ENCODE measurements at places on chromosomes 12 and 14.

- no peak for DNase-seq
These were observed 12.1 kb upstream of the KRT83 start for GRCh38 chr12:52333321-52333720.

DNA sequence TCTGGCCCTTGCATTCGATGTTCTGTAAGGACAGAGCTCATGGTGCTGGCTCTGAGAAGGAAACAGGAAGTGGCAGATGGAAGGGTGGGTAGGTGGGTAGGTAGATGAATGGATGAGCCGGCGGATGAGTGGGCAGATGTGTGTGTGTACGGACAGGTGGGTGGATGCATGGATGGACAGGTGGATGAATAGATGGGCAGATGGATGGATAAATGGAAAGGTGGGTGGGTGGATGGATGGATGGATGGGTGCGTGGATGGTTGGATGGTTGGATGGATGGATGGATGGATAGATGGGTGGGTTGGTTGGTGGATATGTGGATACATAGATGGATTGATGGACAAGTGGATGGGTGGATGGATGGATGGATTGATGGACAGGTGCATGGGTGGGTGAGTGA is 27.6 kb upstream of the PPP1R13B start:
- no peak for DNase-seq

- DNase-seq = no peak
These were observed 202.8 kb downstream of the BCAT1 start for GRCh38 chr12:24746006-24746671.

- no peak for DNase-seq
These were observed 18.7 kb downstream of the NPC2 start for GRCh38 chr14:74474376-74474775.

GRCh38 chr12:120110550-120111501 is 5.7 kb downstream of the RAB35 start:
- no peak for DNase-seq

GRCh38 chr12:120767071-120768024 is 41.7 kb downstream of the ACADS start:
- DNase-seq = no peak

GRCh38 chr12:100359822-100360221 is 2.9 kb downstream of the SLC17A8 start:
- peak; percentile 37 for DNase-seq

DNA sequence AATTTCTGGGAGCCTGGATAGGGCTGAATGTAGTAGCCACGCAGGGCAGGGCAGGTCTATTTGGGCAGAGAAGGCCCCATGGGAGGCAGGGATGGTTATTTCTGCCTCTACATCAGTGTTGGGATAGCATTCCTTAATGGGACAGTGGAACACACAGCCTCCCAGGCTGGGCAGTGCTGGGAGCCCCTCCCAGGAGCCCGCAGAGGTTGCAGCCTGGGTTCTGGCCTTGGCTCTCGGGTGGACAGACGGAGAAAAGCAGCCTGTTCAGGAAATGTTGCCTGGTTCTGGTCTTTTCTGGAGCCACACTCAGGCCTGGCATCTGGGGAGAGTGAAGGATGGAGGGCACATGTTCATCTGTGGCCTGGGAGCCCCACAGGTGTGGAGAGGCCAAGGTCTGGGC is 479 bp upstream of the NOS1 start:
- no peak for DNase-seq

DNA sequence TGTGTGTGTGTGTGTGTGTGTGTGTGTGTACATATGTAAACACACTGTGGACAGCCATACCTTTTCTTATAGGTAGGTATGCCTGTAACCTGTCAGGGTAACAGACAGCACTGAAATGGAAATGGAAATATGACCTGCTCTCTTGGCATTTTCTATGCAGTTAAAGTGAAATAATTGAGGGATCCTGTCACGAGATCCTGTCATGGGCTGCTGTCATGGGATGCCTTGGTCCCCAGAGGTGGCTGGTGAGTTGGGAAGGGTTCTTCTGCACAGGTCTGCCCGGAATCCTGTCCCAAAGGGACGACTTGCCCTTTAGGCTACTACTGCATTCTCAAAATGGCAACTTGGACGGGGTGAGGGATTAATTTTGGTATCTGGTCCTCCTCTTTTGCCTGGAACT is 47.3 kb downstream of the ELK3 start:
- DNase-seq = no peak

DNA sequence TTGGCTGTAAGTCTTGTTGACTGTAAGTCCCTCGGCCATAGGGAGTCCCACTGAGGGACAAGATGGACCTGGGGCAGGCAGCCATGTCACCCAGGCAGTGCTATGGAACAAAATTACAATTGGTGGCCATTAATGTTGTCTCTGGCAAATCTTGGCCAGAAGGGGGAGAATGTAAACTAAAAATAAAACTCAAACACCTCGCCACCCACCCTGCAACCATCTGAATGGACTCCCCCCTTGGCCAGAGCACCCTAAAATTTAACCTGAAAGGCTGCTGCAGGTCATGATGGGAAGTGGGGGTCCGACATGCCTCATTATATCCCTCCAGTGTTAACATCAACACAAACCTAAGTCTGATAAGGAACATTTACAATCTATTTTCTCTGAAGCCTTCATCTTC is 8.2 kb downstream of the SLC22A17 start:
- DNase-seq = no peak

DNA sequence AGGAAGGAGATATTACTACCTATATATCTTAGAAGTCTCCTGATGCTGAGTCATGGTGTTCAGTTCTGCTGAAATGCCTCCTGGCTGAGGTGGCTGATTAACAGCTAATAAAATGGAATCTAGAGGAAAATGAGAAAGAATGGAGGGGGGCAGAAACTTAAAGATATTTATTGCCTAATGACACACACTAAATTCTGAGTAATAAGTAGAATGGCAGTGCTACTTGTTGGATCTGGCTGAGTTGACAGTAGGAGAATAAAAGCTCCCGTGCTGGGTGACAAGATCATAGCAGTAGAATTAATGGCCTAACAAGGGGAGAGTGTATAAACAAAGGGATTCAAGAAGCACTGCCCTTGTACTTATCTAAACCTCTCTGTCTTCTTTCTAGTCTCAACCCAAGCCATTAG is 137.5 kb downstream of the CNTN1 start:
- peak; percentile 22 for DNase-seq

DNA sequence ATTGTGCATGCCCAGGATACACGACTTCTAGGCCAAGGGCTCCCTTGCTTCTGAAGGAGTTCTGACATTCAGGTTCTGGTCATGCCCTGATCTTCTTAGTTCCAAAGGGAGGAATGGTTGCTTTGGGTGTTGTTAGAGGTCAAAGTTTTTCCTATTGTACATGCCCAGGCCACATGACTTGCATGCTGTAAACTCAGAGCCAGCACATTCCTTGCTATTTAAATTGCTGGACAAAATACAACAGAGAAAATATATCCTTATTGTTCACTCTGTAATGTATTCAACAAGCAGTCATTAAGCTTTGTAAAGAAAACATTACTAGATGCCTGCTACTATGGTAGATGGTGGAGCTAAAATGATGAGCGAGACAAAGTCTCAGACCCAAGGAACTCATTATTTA is 71.2 kb upstream of the COCH start:
- DNase-seq = no peak

- no peak for DNase-seq
These were observed 1.6 kb upstream of the DGKA start for GRCh38 chr12:55929306-55929791.

DNA sequence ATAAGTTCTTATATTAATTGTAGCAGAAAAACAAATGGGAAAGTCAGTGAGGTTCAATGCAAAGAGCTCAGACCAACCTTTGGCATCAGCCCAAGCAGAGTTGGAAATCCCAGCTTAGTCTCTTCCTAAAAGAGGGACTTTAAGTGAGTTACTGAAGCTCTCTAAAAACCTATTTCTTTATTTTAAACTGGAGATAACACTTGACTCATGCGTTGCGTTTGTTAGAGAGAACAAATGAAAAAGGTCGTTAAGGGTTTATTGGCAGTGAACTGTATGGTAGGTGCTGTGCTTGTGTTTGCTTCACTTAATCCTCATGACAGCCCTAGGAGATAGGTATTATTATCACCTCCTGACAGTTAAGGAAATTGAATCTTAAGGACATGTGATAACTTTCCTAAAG is 396.5 kb downstream of the RAD51B start:
- no peak for DNase-seq

DNA sequence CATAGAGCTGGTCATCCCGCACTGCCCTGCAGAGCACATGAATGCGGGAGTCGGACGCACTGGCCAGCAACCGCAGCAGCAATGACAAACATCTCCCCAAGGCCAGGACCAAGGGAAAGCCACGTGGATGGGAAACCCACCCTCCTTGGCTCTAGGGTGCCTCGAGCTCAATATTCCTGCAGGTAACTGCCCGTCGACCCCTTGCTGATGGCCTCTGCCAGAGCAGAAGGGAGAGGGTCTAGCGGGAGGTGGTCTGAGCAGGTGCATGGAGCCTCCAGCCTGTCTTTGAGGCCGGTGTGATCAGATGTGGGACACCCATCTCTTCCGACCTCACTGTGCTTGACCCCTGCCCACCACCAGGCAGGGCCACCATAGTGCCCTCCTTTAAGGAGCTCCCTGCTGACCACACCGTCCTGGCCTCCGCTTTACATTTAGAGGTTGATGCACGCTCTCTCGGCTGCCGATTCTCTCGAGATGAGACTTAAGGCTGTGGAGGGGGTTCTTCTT is 89.7 kb downstream of the PIWIL1 start:
- DNase-seq = no peak

DNA sequence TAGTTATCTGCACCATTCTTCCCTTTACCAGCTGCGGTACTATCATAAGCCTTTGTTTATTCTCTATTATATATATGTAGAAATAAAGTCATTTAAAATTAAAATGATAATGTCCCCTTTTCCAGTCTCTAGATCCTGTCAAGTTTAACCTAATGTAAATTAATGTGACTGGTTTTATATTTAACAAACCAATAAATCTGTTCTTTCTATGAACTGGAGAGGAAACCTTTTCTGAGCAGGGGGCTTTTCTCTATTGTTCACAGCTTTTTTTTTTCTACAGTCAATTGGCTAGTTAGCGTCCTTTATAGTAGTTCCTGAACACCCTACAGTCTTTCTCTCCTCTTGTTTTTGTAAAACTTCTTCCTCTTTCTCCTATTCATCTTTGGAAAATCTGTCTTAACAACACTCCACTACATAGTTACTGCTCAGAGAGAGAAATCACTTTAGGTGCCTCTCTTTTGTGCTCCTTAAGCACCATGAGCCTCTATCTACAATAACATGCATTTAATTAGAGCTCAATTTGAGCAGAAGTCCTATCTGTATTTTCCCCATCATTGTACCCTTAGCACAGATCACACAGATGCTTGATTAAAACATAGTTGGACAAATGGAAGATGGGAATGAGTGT is 332.6 kb upstream of the SYT1 start:
- DNase-seq = no peak

GRCh38 chr12:122862872-122863701 is 27.8 kb downstream of the HIP1R start:
- DNase-seq = no peak

- peak; percentile 62 for DNase-seq
These were observed 15.8 kb upstream of the ANKRD9 start for GRCh38 chr14:102525219-102525928.

- DNase-seq = no peak
These were observed 120.2 kb downstream of the GXYLT1 start for GRCh38 chr12:42024495-42024830.

DNA sequence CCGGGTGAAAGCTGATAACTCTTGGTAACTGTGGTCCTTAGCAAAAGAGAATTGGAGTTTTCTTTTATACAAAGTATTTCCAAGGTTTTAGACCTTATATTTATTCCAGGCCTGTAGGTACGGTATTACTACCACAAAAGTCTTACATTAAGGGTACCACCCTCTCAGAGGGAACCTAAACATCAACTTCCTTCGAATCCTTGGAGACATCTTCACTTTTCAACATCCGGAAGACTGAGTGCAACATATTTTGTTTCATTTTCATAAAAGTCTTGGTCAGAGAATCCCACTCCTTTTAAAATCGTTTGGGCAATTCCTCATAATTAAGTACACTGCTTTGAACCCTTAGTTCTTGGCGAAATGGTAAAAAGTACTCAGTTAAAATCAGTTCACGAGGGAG is 1.2 kb downstream of the CNOT2 start:
- DNase-seq = peak; percentile 27

DNA sequence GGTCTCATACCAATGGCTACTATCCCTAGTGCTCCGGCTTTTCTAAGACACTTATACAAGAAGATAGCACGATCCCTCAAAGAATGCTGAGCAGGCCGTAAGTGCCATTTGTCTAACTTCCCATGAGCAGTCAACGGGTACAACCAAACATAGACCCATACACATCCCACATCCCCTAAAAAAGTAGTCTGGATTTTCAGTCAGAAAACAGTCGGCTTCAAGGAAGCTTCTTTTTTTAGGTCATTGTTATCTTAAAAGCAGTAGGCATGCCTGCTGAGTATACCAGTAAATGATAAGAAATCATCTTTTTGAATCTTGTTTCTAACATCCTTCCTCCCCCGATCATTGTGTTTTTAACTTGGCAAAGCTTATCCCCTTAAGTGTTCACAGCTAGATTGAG is 19.8 kb downstream of the OSBPL8 start:
- DNase-seq = no peak

- no peak for DNase-seq
These were observed 60.3 kb upstream of the VPS33A start for GRCh38 chr12:122326586-122326985.

DNA sequence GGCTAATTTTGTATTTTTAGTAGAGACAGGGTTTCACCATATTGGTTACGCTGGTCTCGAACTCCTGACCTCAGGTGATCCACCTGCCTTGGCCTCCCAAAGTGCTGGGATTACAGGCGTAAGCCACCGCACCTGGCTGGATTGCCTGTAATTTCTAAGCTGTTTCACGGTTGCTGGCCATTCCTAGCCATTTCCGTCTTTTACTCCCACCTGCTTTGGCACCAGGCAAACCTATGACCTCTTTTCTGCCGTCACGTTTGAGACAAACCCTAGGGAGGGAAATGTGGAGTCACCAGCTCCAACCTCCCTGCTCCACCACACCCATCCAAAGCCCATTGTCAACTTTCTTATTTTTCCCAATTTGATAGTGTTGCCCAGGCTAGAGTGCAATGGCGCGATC is 1.2 kb downstream of the GPR132 start:
- no peak for DNase-seq

DNA sequence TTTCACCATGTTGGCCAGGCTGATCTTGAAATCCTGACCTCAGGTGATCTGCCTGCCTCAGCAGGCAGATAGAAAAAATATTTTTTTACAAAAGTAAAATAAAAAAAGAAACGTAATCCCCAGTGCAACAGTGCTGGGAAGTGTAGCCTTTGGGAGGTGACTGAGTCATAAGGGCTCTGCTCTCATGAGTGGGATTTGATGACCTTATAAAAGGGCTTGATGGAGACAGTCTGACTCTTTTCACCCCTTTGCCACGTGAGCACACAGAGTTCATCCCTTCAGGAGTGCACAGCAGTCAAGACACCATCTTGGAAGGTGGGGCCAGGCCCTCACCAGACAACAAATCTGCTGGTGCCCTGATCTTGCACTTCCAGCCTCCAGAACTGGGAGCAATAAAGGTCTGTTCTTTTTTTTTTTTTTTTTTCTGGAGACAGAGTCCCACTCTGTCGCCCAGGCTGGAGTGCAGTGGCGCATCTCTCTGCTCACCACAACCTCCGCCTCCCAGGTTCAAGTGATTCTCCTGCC is 24.7 kb upstream of the DYNC1H1 start:
- DNase-seq = no peak

GRCh38 chr12:39779768-39780340 is 160.3 kb upstream of the ABCD2 start:
- DNase-seq = no peak

- DNase-seq = no peak
These were observed 68.2 kb downstream of the E2F7 start for GRCh38 chr12:76997011-76997780.

Data from ACHN (cell line).